ENCODE measurements at places on chromosomes 12 and 14. TPM values are rescaled to one million over a fixed set of nuclear protein-coding genes. Genes with fewer than 3 reads are reported as not detected.

NR4A1 gene
- 72.8 TPM for total RNA-seq

USP44 gene
- total RNA-seq: 4.1 TPM

ARHGAP9 gene
- 101 TPM for total RNA-seq

KRT3 gene
- total RNA-seq: not detected

HOXC10 gene
- total RNA-seq: not detected

PTHLH gene
- total RNA-seq: not detected

IGF1 gene
- not detected for total RNA-seq

KRT78 gene
- total RNA-seq: not detected

FAM222A gene
- 0.53 TPM for total RNA-seq

GALNT4 gene
- 4.6 TPM for total RNA-seq

DHRS2 gene
- 3.7 TPM for total RNA-seq

ATL1 gene
- total RNA-seq: 0.91 TPM

MMP19 gene
- not detected for total RNA-seq

ADAM20 gene
- 0.14 TPM for total RNA-seq

ZFHX2 gene
- 1.0 TPM for total RNA-seq

CINP gene
- 47.0 TPM for total RNA-seq

ART4 gene
- total RNA-seq: not detected

TMEM253 gene
- 0.44 TPM for total RNA-seq

MYF5 gene
- total RNA-seq: not detected

CEBPE gene
- total RNA-seq: 0.19 TPM

MORN3 gene
- 2.0 TPM for total RNA-seq

NKX2-1 gene
- not detected for total RNA-seq

CNTN1 gene
- not detected for total RNA-seq

GRIP1 gene
- 0.53 TPM for total RNA-seq

POTEM gene
- not detected for total RNA-seq

HOXC12 gene
- total RNA-seq: not detected

FOXA1 gene
- 0.05 TPM for total RNA-seq

Measured in activated CD4-positive, alpha-beta T cell treated with anti-CD3 and anti-CD28 coated beads for 36 hours (primary cell).